ENCODE measurements at places on chromosomes 11 and 22.

- no peak for DNase-seq
Observed at GRCh38 chr11:134474942-134475341, 62.9 kb upstream of the B3GAT1 start.

- DNase-seq = no peak
Observed at GRCh38 chr22:17419348-17419747, 50.1 kb downstream of the CECR2 start.

GRCh38 chr11:14904745-14905103, 12.7 kb upstream of the CYP2R1 start:
- peak; percentile 88 for DNase-seq

DNA sequence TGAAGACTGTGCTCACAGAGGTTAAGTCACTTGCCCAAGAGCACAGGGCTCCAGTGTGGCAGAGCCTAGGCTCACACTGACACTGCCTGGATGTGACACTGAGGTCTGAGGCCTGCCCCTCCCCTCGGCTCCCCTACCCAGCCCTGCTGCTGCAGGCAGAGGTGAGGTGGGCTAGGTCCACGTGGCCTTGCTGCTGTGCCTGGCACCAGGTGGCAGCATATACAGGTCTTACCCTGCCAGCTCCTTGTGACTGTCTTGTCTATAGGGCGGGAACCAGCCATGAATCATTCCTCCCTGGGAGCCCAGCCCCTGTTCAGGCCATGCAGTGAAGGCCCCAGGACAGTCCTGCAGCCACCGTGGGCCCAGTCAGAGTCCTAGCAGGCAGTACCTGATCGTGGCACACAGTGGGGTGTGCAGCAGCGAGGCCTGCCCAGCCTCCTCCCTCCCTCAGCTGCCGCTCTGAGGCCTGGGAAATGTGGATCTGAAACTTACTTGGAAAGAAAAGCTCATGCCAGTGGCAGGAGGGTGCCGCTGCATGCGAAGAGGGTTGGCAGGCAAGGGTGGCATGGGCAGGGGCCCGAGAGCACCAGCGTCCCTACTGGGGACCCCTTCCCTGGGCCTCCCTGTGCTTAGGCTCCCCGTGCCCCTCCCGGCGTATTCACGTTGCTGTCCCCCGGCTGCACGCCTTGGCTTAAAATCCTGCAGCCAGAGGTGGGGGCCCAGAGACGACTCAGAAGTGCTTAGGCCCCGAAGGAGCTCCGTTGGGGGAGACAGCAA, 1.2 kb upstream of the CERK start:
- peak; percentile 61 for DNase-seq

GRCh38 chr11:29773656-29774264, 243.1 kb downstream of the KCNA4 start:
- DNase-seq = no peak

- DNase-seq = peak; percentile 93
Observed at GRCh38 chr11:66045177-66045639, 3.8 kb downstream of the GAL3ST3 start.

- DNase-seq = no peak
Observed at GRCh38 chr11:8403310-8403709, 139.6 kb upstream of the LMO1 start.

- no peak for DNase-seq
Observed at GRCh38 chr11:26651916-26652315, 69.9 kb downstream of the SLC5A12 start.

- DNase-seq = no peak
Observed at GRCh38 chr11:100403816-100404215, 283.3 kb upstream of the ARHGAP42 start.

DNA sequence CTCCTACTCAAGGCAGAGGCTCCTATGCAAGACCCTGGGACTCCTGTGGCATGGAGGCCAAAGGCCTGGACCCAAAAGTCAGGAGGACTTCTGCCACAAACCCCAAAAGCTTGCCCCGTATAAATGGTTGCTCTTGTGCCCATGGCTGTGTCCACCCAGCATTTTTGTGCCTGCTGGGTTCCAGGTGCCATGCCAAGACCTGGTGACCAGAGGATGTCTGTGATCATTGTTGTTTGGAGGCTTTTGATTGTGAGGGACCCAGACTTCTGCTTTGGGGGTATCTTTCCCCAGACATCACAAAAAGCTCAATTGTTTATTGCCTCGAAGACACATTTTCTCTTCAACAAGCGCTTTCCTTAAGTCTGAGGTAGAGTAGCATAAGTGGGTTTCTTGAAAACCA, 35.1 kb downstream of the C22orf31 start:
- no peak for DNase-seq

GRCh38 chr22:19291218-19291579, 320 bp downstream of the CLTCL1 start:
- peak; percentile 47 for DNase-seq

DNA sequence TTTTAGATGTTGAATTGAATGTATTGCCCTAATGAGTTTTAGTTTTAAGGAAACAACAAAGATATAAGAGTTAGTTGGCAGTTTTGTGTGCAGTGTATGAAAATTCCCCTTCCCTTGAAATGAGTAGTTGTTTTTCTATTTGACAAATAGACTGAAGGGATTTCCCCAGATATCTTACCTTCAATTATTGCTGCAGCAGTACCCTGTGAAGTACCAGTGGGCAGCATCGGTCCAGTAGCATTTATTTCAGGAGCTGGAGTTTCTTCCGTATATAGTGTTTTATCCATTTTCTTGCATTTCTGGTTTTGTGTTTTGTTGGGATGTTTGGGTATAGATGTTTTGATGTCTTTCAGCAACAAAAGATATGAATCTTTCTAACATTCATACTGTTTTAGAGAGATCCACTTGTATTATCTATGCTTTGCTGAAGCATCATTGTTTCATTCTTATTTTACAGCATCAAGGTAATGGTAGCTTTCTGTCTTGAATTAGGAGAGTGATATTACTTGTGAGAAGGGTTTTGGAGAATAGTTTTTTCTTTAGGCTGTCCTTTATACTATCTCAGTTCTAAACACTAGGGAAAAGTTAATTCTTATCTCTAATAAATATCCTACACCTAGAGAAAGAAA, 7.4 kb downstream of the KMT2A start:
- DNase-seq = no peak

DNA sequence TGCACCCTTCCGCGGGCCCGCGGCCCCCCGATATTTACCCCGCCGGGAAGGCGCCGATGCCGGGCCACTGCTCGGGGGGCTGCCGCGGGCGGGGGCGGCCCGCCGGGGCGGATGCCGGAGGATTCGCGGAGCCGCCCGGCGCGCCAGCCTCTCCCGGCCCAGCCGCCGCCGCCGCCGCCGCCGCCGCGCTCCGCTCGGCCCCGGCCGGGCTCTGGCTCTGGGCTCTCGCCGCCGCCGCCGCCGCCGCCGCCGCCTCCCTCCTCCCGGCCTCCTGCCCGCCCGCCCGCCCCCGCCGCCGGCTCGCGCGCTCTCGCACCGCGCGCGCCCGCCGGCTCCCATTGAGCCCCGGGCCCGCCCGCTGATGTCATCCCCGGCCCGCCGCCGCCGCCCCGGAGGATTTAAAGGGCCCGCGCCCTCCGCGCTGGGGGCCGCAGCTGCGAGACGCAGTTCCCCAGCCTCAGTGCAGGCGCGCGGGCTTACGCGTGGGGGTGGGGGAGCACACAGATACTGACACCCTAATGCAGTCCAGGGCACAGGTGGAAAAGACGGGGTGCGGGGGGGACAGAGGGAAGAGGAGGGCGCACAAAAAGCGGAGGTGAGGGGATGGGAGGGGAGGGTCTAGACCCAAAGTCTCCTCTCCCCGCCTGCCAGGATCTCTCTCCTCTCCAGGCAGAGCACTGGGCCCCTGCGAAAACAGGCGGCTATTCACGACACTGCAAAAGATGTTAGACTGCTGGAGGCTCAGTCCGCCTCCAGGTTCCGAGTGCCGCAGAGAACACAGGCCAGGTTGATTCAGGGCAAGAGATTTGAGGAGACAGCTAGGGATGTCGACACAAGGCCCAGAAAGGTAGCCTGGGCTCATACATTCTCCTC, at the start of gene CSNK1E:
Gene CSNK1E, minus strand, starts transcription at position 312 of the 873 bp plus-strand sequence. CDS start 3,276 bp downstream, outside the sequence.
- DNase-seq = peak; percentile 83

DNA sequence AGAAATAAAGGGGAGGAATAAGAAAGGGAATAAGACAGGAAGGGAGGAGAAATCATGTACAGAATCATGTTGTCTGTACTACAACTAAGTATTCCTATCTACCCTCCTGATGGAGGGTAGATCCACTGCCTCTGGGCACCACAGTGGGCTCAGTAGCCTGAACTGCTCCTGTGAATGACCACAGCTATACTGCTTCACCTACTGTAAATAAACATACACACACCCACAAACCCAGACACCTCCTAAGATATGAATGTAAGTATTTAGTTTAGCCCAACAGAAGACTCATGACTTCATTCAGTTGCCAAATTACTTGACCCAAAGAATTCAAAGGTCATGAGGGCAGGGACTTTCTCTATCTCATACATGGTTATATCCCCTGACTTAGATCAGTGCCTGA, 177.3 kb upstream of the C11orf58 start:
- DNase-seq = no peak

DNA sequence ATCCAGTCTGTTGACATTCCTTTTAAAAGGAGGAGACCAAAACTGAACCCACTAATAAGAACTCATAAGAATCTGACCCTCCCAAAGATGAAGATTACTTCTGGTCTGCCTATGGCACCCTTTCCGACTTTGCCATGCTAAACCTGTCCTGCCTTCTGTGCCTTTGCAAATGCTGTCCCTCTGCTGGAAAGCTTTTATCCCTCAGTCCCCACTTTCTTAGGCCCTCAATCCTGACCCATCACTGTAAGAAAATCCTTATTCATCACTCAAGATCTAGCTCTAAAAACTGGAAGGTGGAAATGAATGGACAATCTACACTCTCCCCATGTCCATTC, 10.4 kb downstream of the MPZL3 start:
- no peak for DNase-seq

GRCh38 chr11:124315052-124315451, 1.3 kb upstream of the OR8D1 start:
- no peak for DNase-seq

Measured in natural killer cell (primary cell).